NCI-H460 (cell line): ENCODE measurements at places on chromosomes 12 and 14. TPM values are rescaled to one million over a fixed set of nuclear protein-coding genes. Genes with fewer than 3 reads are reported as not detected.

- DNase-seq, result no peak
These were observed 765 bp downstream of the SCYL2 start for GRCh38 chr12:100267603-100268281.

DNA sequence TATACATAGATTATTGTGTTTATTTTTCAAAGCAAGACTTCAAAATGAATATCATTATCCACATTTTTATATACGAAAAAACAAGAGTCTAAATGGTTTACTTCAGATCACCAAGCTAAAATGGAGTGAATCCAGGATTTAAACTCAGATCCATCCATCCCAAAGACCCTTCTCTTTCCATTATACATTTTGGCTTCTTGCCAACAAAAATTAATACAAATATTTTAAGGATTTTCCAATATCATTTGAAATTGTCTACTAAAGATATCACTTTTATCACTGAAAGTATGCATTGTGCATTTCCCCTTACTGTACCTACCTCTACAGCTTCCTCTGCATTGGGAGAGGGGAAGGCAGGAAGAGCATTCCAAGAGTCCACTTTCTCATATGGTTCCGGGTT is 541.2 kb downstream of the RPS29 start:
- no peak for DNase-seq

DNA sequence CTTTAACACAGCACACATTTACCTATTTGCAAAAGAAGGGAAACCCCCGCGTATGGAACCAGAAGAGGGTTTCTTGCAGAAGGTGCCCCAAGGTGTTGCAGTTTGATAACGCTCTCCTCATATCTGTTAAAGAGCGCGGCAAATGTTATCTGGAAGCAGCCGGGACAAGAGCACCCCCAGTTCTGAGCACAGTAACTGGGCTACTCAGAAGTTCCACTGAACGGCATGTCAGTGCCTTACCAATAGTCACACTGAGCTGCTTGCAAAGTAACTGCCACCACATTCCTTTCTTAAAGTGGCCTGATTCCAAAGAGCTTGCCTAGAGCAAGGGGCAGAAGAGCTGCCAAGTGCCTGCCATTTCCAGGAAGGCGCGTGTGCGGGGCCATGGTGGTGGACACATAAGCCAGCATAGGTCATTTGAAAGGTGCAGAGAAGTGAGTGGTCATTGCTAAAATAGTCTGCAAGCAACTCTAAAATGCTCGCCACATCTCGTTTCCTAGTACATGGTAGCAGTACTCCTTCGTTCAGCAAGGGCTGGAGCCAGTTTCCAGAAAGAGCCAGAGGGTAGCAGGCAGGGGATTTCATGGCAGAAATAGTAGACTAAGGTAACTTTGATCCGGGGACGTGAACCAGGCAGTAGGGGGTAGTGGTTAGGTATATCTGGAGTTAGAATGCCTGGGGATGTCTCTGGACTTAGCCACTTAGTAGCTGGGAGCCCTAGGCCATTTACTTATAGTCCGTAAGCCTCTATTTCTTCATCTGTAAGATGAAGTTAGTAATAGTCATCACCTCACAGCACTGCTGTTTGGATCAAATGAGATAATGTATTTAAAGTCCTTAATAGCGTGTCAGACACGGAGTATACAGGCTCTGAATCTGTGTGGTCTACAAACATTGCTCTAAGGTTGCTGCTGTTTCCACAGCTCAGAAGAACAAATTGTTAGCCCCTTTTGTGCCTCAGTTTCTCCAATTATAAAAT is 37.6 kb downstream of the SPTB start:
- DNase-seq, result no peak

DNA sequence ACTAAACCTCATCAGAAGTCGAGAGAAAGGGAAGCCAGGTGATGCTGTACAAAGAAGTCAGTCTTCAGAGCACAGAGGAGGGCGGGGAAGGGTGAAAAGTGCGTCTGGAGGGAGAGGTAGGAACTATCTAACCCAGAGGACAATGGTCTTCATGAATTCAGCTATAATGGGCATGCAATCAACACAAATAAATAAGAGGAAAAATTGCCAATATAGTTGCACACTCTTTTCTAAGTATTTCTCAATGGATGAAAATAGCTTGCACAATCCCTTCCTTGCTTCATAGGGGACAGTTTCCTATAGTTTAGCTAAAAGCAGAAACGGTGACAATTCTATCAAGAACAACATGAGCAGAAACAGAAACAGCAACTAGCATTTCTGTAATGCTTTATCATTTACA is 931.2 kb downstream of the AACS start:
- DNase-seq, result no peak

- DNase-seq, result no peak
These were observed 126.6 kb downstream of the BCAT1 start for GRCh38 chr12:24822121-24822899.

DNA sequence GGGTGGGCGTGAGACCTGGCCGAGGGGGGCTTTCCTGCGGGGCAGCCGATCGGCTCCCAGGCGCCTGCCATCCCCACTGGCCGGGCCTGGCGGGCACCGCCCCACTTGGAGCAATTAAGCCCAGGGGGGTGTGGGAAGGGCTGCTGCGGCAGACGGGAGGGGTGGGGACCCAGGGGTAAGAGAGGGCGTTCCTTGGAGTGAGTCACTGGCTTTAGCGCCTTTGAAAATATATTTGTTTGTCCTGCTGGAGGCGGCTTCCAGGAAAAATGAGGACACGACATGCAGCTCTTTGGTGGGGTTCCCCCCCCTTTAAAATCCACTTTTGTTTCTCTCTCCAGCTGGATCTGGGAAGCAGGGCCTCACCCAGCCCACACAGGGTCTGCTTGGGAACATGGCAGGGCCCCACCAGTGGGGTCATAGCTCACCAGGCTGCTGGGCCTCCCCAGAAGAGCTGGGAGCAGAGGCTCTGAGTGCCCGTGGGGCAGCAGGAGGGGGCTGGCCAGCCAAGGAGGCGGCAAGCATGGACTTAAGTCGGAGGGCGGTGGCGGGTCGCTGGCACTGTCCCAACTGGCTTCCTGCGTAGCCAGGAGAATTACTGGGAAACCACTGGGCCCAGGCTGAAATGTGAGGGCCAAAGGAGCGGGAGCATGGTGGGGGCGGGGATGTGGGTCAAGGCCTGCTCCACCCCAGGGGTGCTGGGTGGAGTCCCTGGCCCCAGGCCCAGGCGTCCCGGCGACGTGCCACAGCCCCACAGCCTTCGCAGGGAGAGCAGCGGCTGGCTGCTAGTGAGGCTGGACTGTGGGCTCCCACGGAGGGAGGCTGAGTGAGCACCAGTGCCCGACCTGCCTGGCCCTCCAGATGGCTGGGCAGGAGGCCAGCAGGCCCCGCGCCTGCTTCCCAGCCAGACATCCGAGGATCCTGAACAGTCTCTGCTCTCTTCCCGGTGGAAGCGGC is 128.0 kb downstream of the RFLNA start:
- peak; percentile 79 for DNase-seq

- DNase-seq, result no peak
These were observed 121.7 kb upstream of the CNOT2 start for GRCh38 chr12:70121562-70121961.

DNA sequence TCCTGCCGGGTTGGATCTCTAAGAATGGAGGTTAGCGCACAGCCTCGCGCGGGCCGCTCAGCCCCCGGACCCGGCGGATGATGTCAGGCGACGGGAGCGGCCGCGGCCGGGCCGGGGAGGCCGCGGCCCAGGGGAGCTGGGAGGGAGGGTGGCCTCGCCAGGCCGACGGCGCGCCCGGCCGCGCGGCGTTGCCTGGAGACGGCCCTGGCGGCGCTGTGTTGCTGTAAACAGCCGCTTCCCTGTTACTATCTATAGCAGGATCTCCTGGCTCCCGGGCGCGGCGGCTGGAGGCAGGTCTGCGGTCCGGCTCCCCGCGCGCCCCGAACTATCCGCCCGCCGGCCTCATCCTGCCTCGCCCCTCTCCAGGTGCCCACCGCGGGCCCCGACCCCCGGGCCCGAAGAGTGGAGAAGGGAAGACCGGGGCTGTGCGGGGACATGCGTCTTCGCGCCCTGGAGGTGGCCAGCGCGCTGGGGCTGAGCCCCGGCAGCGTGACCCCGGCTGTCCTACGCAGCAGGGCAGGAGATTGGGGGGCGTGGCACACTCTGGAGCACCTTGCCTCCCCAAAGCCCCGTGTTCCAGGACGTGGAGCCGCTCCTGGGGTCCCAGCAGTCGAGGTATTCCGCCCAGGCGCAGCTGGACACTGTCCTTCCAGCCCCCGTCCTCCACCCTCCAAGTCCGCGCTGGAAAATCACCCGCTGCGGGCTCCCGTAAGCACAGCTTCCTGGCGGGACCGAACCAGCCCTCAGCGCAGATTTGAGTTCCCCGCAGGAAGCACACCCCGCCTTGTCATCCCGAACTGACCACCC is 1.4 kb upstream of the FOS start:
- peak; percentile 77 for DNase-seq

GRCh38 chr12:87368259-87368658 is 660.9 kb downstream of the C12orf50 start:
- DNase-seq, result no peak

DNA sequence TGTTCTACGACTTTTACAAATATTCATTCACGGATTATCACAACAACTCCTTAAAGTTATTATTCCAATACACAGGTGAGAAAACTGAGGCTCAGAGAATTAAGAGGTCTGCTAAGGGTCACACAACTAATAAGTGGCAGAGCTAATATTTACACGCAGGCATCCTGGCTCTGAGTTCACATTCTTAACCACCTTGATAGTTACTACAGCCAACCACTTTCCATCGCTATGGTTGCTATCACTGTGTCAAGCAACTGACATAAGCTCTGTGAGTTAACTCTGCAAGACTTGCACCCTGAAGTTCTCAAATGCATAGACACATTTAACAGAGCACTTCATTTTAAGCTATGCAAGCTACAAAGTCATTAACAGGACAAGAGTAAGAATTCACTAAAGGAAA is 3.7 kb downstream of the GLT8D2 start:
- DNase-seq, result no peak

DNA sequence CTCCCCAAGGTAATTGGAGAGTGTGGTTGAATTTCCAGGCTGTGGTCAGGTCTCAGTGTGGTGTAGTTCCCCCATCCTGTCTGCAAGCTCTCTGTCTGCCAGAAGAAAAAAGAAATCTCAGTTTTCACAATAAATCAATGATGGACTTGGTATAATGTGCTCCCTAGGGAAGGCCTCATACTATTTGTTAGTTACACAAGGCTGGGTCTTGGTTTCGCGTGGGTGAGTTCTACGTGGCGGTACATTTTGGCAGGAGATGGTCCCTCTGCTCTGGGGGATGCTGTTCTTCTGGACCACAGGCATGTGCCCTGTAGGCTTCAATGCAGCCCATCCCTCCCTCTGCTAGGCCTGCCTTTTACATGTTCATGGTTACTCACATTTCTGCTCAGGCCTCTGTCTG is 206.4 kb upstream of the PELI2 start:
- no peak for DNase-seq

DNA sequence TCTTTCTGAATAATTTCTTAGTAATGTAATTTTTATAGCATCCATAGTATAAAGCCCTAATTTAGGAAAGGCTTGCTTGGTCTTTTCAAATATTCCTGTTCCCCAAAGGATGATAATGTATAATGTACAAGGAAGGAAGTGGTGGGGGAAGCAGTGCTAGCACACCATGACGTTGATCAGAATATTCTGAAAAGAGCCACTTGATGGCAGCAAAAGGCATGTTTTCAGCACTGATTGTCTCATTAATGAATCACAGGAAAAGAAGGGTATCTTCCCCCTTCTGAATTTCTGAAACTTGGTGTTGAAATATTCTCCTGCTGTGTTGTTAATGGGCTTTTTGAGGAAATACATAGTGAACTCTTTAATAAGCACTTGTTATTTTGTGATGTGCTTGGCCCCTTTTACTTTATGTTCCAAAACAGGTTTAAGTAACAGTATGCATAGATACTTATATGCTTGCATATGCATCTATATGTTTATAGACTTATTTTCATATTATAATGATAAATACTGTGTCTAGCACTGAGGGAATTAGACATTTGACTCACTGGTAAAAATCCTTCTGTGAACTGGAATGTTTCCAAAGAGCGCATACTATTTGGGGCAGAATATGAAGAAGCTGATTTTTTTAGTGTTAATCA is 122.0 kb downstream of the TMEM117 start:
- peak; percentile 48 for DNase-seq

DNA sequence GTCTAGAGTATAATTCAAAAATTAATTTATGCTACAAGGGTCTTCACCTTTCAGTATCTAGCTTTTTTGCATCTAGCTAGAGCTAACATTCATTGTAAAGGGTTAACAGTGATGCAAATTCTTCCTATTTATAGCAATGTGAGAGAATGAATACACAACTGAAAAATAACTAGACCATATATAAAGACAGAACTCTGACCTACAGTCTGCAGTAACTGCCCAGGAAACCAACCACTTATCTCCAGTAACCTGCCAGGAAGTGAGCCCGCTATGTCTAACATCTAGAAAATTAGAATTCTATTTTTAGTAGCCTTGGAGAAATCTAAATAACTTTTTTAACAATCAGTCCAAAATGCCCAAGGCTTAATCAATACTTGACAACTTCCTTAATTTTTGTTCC is 1021.9 kb downstream of the LRFN5 start:
- no peak for DNase-seq

DNA sequence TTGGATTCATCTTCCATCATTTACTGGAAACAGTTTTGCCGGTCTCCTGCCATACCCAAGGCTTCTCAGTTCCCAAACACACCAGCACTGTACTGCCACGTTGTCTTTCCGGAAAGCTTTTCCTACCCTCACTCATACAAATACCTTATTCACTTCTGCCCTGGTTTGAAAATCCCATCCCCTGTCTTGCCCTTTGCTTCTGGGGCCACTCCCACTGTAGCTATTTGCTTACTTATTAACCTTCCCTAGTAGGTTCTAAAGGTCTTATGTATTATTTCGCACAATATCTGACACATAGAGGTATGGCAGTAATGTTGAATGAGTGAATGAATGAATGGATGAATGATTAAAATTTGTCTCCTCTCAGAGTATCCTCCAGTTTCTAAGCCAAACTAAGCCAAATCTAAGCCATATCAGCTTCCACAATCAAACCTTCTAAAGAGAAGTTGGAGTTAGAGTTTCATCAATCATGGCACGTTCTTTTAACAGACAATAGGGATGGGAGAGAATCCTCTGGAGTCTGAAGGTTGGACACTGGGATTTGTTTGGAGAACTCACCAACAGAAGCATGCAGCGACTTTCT is 18.6 kb downstream of the TSPAN8 start:
- DNase-seq, result no peak

DNA sequence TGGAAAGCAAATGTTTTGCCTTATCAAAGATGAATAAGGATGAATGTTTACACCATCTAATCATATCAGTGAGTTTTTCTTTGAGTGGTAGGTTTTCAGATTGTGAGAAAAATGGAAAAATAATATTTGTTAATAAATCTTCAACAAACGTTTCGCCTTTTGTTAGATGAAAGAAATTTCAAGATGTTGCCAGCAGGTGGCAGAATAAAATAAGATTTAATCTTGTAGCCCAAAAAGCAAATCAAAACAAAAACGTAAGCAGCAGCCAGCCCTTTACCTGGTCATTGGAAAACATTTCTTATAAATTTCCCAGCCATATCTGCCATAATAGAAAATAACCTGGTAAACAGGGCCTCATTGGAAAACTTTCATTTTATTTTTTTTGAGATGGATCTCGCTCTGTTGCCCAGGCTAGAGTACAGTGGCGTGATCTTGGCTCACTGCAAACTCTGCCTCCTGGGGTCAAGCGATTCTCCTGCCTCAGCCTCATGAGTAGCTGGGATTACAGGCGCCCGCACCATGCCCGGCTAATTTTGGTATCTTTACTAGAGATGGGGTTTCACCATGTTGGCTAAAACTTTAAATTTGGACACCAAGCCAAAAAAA is 15.4 kb upstream of the TMEM120B start:
- DNase-seq, result peak; percentile 63

The AICDA gene
- not detected in 2 replicates for total RNA-seq

The A2M gene
- not detected in 2 replicates for total RNA-seq

The NRIP2 gene
- total RNA-seq, result not detected in 2 replicates
